ENCODE measurements at places on chromosomes 7 and 10.
A peak's percentile ranks its signal among the peaks of the same experiment; 100 is the strongest.

- DNase-seq = no peak
Observed at GRCh38 chr7:138864667-138865066, 66.7 kb upstream of the ATP6V0A4 start.

DNA sequence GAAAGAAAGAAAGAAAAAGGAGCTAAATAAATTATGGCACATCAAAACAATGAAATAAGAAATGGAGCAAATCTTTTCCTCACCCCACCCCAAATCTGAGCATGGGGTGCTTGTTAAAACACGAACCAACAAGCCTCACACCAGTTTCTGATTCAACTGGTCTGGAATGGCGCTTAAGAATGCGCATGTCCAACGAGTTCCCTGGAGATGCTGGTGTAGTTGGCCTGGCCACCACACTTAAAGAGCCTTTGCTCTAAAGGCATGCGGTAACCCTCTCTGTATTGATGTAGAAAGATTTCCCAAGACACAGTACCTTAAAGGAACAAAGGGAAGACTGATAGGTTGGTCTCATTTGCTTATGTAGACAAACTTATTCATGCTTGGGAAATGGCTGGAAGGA is 49.1 kb upstream of the STEAP1B start:
- no peak for DNase-seq

DNA sequence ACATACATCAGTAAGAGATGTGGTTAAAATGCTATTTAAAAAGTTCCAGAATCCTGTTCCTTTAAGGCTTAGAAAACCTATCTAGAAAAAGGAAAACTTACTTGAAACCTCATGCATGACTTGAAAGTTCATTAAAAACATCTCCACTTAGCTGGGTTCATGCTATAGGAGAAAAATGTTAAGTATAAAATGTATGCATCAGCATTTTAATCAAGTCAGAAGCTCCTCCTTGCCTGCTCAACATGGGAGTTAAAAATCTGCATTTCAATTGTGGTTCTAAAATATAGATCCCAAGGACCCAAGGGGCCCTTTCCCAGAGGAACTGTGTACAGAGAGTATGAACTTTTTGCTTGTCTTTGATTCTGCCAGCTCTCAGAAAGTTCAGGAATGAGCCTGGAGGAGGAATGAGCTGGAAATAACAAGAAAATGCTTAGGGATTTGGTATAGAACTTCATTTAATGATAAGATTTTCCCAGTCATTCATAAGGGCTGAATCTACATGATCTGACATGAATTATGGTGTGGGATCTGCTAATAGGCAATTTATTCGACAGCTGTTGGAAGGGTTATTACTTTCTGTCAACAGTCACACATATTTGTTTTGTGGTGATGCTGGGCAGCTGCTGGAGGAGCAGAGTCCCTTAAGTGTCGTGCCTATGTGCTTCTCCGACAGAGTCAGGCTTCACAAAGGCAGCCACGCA is 85.6 kb upstream of the MTPN start:
- no peak for DNase-seq

GRCh38 chr10:71605263-71605962 is 114.2 kb downstream of the C10orf105 start:
- DNase-seq = no peak

- DNase-seq = no peak
Observed at GRCh38 chr7:41232086-41232485, 470.8 kb downstream of the INHBA start.

GRCh38 chr10:35194906-35195305 is 68.3 kb downstream of the CREM start:
- peak; percentile 64 for DNase-seq

DNA sequence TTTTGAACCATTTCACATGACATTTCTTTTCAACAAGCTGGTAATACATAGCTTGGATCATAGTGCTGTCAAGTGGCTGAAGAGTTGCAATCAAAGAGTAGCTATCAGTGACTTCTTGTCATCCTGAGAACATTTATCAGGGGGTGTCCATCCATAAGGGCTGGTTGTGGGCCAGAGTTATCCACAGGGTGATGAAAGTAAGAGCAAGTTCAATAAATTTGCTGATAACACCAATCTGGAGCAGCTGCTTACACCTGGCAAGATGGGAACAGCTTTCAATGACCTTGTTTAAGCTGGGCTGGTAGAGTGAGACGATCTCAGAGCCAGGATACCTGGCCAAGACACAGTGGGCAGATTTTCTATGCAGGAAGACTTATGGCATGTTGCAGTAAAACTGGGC is 96.3 kb upstream of the IMMP2L start:
- DNase-seq = no peak

DNA sequence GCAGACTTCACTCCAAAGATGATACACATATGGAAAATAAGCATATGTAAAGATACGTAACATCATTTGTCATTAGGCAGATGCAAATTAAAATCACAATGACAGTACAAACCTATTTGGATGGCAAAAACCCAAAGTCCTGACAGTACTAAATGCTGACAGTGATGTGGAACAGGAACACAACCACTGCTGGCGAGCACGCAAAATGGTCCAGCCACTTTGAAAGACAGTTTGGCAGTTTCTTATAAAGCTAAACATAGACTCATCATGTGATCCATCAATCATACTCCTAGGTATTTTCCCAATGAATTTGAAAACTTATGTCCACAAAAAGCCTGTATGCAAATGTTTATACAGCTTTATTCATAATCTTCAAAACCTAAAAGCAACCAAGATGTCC is 200.7 kb downstream of the RAMP3 start:
- no peak for DNase-seq

DNA sequence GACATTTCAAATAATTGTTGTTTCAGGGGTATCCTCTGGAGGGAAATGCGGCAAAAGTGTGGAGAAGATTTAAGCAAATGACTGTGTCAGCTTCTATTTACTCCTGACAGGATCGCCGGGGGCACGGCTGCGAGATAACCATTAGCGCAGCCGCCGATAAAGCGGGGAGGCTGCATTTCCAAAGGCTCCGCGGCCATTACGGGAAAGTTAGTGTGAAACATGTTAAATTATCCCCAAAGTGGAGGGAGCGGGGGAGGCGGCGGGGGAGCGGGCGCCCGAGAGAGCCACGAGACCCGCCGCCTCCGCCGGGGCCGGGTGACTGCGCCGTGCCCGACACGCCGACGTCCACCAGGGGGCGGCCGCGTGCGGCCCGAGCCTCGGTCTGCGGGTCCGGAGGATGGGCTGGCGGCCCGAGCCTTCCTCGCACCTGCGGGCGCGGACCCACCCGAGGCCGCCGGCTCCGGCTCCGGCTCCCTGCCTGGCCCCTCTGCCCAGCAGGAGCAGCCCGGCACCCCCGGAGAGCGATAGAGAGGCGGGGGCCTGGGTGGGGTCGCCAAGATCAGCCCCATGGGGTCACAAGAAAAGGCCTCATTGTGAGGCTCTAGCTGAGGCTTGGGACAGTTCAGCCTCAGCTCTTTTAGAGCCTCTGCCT is 74.4 kb upstream of the PAX2 start:
- DNase-seq = peak; percentile 72

DNA sequence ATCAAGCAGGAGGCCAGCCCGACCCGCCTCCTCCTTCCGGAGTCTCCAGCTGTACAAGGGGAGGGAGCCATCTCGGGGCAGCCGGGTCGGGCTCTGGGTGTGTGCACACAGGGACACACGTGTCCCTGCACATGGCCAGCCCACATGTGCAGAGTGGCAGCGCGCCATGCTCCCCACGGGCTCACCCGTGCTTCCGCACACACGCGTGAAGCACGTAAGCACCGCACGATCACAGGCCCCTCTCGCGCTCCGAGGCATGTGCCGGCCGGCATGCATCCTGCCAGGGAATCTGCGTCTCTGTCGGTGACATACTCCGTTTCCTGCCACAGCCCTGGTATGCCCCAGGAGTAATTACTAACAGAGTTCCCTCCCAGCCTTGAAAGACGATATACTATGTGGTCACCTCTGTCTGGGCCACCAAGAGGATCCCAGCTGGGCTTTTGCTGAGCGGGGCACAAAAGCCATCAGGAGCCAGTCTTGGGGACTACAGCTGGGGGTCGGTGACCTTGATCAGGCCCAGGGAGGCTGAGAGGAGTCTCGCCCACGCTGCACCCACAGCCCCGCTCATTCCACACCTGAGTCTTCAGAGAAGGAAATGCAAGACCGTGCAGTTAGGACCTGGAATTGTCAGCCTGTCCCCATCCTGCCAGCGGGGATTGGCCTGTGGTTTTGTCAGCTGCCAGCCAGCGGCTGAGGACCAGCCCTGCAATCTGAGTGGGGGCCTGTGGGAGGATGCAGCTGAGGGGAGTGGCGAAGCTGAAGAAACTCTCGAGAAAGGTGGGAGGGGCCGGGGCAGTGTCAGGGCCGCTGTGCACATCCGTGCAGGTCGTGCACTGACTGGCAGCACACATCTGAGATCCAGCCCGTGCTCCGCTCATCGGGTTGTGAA is 11.0 kb upstream of the LFNG start:
- DNase-seq = peak; percentile 93

DNA sequence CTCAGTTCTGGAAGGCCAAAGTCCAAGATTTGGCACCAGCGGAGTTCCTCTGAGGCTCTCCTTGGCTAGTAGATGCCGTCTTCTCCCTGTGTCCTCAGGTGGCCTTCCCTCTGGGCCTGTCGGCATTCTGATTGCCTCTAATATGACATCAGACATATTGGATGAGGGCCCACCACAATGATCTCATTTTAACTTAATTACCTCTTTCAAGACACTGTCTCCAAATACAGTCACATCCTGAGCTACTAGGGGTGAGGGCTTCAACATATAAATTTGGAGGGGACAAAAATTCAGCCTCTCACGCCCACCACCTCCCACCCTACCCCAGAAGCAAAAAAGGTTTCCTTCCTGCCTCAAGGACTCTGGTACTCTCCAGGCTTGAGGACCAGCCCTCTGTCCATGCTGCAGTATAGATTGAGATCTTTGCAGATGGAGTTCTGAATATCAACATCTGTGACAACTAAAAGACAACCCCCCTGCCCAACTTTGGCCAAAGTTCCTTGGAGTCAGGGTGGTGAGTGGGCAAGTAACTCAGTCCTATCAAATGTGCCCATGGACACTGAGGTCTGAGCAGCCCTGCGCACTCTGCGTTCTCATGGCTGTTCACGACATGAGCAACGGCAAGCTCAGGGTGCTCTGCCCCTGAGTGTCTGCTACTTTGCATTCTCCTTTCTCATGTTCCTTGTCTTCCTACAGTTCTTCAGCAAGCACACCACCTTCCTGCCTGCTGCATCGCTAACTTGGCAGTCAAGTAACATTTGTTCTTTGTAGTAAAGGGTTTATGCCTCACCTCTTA is 11.5 kb downstream of the TMEM176B start:
- DNase-seq = no peak

GRCh38 chr10:52883996-52884871 is 111.7 kb upstream of the MBL2 start:
- DNase-seq = peak; percentile 65

- DNase-seq = no peak
Observed at GRCh38 chr7:51297986-51298385, 18.6 kb downstream of the COBL start.

DNA sequence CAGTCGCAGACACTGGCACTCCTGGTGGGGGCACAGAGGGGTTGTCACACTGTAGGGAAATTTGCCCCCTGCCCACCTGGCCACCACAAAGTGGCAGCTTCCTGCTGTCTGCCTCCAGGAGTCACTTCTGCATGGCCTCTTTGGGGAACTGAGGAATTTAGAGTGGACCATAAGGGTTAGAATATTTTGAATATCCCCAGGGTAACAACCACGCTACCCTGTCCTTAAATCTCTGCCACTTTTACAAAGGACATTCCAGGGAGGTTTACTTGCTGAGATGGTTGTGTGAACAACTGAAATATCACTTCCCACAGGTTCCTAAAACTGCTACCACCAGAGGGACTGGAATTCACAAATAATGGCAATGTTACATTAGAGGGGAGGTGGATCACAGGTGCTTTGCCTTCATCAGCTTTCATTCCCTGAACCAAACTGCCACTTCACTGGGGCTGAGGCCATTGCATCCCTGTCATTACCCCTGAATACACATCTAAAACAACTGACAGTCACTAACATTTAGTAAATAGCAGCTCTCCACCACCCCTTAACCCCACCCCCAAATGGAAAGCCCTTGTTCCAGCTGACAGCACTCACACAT is 88.1 kb upstream of the IFRD1 start:
- DNase-seq = no peak

- DNase-seq = no peak
Observed at GRCh38 chr10:26626066-26626465, 71.4 kb upstream of the PDSS1 start.

DNA sequence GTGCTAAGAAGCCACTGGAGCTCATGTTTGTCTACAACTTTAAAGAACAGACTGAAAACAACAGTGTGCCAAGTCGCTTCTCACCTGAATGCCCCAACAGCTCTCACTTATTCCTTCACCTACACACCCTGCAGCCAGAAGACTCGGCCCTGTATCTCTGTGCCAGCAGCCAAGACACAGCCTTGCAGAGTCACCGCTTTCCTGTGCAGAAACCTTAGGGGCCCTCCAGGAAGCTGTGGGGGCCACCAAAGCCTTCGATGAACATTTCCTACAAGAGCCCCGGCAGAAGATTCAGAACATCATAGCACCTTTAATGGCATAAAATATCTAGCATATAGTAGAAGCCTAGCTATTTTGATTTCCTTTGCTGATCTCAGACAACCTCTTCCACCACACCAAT is 88.0 kb upstream of the PRSS58 start:
- no peak for DNase-seq

- DNase-seq = no peak
Observed at GRCh38 chr10:25641595-25641994, 292.4 kb upstream of the MYO3A start.

DNA sequence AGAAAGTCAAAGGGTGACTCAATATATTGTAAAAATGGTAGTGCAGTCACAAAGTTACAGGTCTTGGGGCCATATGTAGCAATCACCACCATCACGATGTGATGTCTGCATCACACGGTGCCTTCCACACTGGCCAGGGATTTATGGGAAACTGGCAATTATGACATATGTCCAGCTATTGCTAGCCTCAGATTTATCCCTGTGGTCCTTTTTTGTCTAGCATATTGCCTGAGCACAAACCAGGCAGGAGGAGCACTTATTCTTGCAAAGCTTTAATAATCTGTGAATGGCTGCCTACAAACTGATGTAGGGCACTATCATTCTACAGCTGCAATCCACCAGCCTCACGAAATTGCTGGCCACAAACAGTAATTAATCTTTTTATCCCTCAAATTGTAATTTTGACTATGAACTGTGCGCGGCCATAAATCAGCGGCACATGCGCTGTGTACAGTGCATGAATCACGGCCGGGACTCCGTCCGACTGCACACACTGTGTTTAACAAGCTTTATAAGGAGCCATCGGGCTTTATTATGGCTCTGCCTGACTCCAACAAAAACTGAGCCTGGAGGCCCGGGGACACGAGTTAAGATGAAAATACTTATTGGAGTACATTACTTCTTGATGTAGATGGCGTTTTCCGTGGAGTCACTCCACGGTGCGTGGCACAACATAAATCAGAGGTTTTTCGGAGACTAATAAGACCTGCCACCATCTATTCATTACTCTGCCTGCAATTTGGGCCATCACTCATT is 115.2 kb downstream of the EBF3 start:
- no peak for DNase-seq
